Ureter (tissue), 1 donor: ENCODE measurements at places on chromosomes 3 and 15. TPM values are rescaled to one million over a fixed set of nuclear protein-coding genes. Genes with fewer than 3 reads are reported as not detected.

GRCh38 chr3:46667061-46667621 is 26.3 kb downstream of the ALS2CL start:
- DNase-seq = peak; percentile 38

Gene CYP8B1
- not detected for total RNA-seq

Gene VGLL3
- 51.7 TPM for total RNA-seq

DNA sequence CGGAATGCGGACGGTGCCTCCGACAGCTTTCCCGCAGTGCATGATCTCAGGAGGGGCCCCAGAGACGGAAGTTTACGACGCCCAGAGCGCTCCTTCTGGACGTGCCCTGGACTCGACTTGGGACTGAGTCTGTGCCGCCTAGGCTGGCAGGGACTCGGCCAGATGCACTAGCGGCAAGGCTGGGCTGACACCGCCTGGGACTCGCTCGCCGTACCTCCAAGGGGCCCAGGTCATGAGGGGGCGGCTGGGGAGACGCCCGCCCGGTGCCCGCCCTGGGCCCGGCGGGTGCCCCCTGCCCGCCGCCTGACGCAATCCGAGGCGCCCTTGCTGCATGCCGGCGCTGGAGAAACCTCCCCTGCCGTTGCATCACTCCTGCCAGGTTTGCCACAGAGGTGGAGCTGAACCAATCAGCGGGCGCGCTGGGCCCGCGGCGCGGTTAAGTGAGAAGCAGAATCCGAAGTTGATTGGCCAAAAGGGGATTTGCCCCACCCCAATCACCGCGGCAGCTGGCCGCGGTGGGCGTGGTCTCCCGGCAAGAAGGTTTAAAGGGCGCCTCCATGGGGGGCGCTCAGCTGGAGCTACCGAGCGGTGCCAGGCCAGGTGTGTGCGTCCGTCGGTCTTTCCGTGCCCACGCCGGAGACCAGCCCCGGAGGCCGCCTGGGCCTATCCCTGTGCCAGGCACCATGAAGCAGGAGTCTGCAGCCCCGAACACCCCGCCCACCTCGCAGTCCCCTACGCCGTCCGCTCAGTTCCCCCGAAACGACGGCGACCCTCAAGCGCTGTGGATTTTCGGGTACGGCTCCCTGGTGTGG is at the start of gene CHAC1:
Gene CHAC1, plus strand, starts transcription at position 571 of the 812 bp plus-strand sequence. Its CDS starts 113 bp downstream, at position 684.
- peak; percentile 95 for DNase-seq

- DNase-seq = no peak
Measured at GRCh38 chr3:100151024-100151707, 36.9 kb upstream of the FILIP1L start.

DNA sequence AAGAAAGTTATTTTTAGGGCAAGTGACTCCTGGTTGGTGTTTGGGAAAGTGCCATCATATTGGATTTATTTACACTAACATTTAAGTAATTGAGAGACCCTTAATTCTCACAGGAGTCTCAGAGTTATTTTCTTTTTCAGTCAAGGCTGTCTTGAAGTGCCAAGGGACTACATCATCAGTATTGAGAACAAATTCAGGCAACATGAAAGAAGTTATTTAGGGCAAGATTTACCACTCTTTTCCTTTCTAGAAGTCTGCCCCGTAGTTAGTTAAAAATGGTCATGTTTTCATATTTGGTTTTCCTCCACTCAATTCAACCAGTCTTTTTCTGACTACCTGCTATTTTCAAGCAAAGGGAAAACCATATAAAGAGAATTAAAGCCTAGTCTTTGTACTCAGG is 6.1 kb downstream of the B4GALT4 start:
- no peak for DNase-seq

Gene IGSF11
- 2.0 TPM for total RNA-seq

DNA sequence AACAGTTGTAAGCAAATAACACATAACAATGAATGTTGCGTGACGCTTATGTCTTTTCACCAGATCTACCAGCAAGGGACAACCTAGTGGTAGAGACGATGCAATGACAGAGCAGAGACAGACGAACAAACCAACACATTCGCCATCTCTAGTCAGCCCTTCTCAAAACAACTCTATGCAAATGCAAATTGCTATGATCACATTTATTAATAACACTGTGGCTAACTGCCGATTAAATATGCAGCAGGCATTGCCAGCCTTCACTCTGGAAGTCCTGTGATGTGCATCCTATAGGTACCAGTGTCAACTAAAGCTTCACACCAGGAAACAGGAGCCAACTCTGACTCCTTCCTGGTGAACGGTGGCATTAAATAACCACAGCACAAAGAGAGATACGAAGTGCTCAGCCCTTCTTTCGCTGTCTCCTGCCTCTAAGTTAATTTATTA is 94.2 kb downstream of the FOXP1 start:
- DNase-seq = no peak

- no peak for DNase-seq
Measured at GRCh38 chr3:121362035-121362734, 183.6 kb downstream of the POLQ start.

GRCh38 chr3:18111796-18112232 is 313.3 kb downstream of the SATB1 start:
- DNase-seq = no peak

GRCh38 chr15:68370768-68371151 is 61.2 kb downstream of the ITGA11 start:
- DNase-seq = no peak

DNA sequence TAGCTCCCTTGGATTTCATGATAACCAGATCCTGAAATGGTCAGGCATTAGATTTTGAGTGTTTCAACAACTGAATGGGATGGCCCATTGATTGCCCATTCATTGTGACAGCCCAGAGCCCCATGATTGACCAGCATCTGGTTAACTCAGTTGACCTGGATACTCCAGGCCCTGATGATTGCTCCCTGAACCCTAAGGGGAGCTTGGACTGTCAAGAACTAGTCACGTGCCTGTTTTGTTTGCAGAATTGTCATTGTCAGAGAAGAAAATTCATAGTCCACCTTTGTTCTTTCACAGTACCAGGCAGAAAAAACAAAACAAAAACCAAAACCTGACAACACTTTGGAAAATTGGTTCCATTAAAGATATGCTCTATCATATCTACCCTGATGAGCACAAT is 241.3 kb upstream of the ONECUT1 start:
- DNase-seq = no peak

Gene IVD
- 109 TPM for total RNA-seq

DNA sequence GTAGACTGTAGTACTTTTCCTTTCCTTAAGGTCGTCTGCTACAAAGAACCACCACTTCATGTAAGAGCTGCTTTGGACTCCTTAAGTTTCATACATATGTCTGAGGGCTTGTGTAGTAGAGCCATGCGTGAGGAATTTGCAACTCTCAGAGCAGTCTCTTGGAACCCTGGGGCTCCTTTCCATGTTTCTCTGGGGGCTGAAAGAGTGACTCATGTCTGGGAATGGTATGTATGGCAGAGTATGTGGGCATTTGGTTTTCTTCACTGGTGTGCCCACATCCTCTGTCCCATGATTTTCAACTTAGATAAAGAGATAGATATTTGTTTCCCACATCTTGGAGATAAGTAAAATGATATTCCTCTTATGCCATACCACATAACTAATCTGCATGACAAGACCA is 20.6 kb upstream of the RBM5 start:
- DNase-seq = no peak

DNA sequence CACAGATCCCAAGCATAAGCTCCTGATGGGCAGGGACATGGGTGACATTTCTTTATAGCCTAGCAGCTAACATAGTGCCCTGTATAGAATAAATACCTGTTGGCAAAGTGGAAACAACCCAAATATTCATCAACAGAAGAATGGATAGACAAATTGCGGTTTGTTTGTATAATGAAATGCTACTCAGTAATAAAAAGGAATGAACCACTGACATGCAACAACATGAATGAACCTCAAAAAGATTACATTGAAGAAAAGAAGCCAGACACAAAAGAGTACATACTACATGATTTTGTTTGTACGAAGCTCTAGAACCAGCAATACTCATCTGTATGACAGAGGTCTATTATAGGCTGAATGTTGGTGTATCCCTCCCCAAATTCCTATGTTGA is 33.6 kb upstream of the GALNT15 start:
- DNase-seq = no peak

Gene ACTC1
- total RNA-seq = 29.7 TPM

GRCh38 chr3:127411083-127411727 is 123.4 kb upstream of the PRR20G start:
- DNase-seq = no peak

- no peak for DNase-seq
Measured at GRCh38 chr3:71930056-71930991, 145.4 kb upstream of the PROK2 start.

DNA sequence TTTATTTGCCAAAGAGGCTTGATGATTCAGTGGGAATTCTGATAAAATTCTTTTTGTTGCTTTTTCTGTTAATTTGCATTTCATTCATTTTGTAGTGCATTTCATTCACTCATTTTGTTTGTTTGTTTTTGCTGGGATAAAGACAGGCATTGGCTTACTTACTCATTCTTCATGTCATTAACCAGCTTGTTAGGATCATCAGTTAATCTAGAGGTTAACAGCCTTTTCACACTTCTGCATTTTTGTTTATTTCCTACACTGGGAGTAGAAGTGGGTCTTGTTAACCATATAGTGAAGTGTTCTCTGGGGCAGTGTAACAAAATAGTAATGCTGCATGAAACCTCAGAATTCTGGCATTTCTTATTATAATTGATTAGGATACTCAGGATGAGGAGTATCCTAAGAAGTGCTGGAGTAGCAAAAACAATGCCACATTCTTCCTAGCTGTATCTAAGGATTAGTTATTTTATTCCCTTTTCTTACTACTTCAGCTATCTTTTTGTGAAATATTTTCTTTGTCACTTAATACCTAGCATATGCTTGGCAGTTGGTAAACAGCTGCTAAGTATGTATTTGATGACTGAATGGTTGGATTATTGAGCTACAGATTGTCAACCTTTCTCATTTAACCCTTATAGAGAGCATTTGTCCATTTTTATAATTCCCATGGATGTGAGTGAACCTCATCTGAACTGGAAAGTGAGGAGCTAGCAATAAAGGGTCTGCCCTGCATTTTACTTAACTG is 135.7 kb upstream of the LRRFIP2 start:
- DNase-seq = no peak

DNA sequence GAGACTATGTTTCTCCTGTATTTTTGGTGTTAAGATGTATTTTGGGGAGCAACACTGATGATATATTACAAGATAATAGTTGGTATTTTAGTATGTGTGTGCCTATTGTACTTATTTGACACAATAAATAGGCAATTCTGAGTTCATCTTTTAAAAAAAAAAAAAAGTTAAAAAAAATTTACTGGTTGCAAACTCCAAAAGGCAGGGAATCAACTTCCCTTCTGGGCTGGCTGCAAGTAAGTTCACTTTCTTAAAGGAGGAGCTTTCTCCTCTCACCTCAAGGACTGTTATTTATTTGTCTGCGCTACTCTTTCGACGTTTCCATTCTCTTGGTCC is 335 bp upstream of the VPS8 start:
- DNase-seq = no peak

- DNase-seq = no peak
Measured at GRCh38 chr3:98188545-98188944, 22.0 kb downstream of the OR5H15 start.
